ENCODE measurements at places on chromosomes 4 and X.
A peak's percentile ranks its signal among the peaks of the same experiment; 100 is the strongest.

DNA sequence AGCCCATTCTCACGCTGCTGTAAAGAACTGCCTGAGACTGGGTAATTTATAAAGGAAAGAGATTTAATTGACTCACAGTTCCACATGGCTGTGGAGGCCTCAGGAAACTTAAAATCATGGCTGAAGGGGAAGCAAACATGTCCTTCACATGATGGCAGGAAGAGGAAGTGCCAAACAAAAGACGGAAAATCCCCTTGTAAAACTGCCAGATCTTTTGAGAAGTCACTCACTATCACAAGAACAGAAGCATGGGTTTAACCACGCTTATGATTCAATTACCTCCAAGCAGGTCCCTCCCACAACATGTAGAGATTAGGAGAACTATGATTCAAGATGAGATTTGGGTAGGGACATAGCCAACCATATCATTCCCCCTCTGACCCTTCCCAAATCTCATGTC is 335.5 kb downstream of the IL15 start:
- DNase-seq: no peak

DNA sequence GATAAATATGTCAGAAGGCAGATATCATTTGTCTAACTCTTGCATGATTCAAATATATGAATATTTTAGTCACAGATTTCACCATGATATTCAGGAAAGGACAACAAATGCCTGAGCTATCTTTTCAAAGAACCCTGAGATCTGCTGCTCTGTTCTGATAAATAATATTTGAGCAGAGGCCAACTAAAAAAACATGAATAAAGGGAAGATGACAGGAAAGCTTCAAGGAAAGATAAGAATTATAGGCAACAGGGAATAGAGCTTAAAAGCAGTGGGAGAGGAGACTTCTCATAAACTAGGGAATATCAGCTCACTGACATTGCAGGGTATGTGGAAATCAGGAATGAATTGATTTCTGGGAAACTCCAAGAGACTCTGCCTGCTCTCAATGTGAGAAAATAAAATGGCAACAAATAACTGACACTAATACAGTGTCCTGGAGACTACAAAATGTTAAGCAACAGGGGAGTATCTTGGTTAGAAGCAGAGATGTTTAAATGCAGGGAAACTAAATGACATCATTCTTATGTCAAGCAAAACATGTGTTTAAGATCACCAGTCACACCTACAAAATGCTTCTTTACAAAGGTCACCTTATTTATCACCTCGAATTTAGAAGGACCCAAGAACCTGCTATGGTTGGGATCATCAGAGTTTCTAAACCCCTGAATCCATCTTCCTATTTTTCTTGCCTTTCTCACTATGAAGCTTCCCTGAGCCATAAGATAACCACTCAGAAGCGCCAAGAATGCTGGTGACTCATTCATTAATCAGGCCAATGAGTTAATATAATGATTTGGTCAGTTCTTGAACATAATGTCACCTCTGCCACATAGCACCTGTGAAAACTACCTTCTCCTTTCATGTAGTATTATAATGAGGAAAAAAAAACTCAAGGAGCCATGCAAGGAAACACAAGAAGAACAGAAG is 78.1 kb downstream of the NDST3 start:
- DNase-seq: no peak

DNA sequence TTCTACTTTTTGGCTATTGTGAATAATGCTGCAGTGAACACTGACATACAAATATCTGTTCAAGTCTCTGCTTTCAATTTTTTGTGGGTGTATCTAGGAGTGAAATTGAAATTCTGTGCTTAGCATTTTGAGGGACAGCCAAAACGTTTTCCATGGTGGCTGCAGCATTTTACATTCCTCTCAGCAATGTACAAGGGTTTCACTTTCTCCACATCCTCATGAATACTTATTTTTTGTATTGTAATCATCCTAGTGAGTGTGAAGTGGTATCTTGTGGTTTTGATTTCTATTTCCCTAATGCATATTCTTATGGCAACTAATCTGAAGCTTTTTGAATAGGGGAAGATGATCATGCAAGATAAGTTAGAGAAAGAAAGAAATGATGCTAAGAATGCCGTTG is 40.3 kb downstream of the HSPA4L start:
- DNase-seq: no peak

- DNase-seq: no peak
Measured at GRCh38 chr4:165851256-165851655, 21.8 kb upstream of the TLL1 start.

- no peak for DNase-seq
Measured at GRCh38 chr4:82630079-82630478, 68.3 kb upstream of the TMEM150C start.

DNA sequence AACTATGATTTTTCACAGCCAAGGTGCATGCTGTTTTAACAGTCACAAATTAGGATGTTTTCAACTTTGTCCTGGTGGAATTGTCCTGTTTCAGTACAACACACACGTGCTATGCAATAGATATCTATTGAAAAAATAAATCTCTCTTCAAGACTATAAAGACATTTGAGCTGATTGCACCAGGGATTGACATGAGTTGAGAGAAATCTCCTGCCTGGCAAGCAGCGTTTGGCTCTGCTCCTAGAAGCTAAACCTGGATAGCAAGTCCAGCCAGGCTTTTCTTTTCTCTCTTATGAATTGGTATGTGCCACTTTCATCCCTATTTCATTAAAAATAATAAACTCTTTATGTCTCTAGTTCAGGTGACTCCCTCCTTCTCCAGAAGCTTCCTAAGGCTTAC is 16.6 kb upstream of the NPNT start:
- no peak for DNase-seq

- no peak for DNase-seq
Measured at GRCh38 chr4:56311299-56311975, 75.9 kb downstream of the AASDH start.

DNA sequence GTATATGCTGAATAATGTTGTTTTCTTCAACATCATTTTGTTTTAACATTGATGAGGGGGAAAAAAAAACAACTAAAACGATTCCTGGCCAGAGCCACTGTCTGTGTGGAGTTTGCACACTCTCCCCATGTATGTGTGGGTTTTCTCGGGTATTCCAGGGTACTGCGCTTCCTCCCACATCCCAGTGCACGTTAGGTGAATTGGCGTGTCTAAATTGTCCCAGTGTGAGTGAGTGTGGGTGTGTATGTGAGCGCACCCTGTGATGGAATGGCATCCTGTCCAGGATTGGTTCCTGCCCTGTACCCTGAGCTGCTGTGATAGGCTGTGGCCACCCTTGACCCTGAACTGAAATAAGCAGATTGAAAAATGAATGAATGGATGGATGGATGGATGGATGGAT is 2.4 kb upstream of the DLG3 start:
- DNase-seq: no peak

GRCh38 chr4:169179609-169180521 is 90.9 kb downstream of the SH3RF1 start:
- no peak for DNase-seq

DNA sequence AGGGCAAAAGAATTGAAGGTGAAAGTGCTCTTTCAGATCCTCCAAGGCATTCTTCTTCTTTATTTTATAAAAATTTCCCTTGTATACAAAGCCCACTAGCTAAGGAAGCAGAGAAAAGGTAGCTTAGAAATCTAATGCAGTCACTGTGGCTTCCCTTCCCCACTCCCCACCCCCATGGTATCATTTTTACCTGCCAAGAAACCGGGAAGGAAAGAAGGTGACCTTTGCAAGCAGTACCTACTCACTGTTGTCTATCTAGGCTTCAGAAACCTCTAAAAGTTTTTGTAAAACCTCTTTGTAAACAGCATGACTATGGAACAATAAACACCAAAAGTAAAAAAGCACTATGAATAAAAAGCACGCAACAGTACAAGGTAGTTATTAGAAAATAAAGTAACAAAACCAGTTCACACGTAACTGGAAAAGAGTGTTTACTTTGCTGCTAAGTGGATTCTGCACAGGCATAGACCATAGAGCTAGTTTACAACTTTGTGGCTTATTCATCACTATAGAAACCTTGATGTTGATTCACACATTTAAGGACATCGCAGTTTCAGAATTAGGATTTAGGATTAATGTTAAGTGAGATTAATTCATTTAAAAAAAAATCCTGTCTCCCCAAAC is 109.6 kb upstream of the FTHL17 start:
- DNase-seq: no peak

DNA sequence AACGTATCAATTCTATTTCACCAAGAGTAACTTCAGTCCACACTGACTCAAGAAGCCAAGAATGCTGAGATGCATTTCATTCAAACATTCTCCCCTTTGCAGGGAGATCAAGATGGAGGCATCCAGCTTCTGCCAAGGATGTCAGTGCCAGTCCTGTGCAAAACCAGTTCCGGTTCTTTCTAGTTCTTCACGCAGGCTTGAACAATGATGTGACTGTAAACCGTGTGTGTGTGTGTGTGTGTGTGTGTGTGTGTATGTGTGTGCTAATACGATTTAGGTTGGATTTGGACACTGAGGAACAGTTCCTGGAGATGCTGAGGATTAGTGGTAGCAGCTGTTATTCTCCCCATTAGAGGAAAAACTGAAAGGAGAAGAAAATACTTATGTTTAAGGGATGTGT is at the start of gene REELD1:
TSS of gene REELD1 (plus strand) at position 301 of the 400 bp plus-strand sequence. CDS start 2,415 bp downstream, outside the sequence.
- no peak for DNase-seq

- DNase-seq: no peak
Measured at GRCh38 chrX:97145934-97146333, 262.2 kb downstream of the RPA4 start.

DNA sequence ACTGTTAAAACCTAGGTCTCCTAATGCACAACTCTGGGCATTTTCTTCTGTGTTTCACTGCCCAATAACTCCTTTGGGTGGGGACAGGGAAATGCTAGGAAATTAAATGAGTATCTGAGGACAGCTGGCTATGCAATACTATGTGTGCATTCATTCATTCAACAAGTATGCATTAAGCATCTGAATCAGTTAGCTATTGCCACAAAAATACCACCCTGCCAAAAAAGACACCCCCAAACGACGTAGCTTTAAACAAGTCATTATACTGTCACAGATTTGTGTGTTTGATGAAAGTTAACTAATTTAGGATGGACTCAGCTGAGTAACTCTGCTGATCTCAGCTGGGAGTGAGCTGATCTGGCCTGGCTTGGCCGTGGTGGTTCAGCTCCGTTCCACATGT is 29.8 kb upstream of the PTCHD1 start:
- no peak for DNase-seq

DNA sequence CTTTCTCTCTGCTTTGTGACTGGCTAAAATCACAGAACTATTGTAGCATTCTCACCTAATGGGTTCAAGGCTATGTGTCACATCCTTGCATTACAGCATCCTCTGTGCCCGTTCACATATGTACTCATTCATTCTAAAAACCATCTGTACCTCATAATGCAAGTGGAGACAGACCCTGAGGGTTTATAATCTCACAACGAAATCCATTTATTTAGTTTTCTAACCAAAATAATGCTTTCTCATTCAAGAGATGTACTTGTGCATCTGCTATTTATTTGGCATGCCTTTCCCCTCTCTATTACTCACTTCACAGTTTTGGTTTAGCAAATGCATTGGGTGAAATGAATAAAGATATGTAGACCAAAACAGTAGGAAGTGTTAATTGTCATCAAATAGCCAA is 261.5 kb downstream of the DCHS2 start:
- DNase-seq: no peak

DNA sequence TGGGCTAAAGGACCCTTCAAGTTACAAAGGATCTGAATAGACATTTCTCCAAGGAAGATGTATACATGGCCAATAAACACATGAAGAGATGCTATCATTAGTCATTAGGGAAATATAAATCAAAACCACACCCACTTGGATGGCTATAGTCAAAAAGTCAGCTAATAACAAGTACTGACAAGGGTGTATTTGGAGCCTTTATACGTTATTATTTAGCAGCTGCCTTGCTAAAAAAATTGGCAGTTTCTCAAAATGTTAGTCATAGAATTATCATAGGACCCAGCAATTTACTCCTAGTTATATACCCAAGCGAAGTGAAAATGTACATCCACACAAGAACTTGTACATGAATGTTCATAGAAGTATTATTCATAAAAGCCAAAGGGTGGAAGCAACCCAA is 112.7 kb upstream of the DUSP21 start:
- DNase-seq: no peak

GRCh38 chr4:16162891-16163290 is 63.4 kb downstream of the TAPT1 start:
- no peak for DNase-seq

- DNase-seq: peak; percentile 2
Measured at GRCh38 chrX:138756234-138756633, 44.7 kb upstream of the FGF13 start.

DNA sequence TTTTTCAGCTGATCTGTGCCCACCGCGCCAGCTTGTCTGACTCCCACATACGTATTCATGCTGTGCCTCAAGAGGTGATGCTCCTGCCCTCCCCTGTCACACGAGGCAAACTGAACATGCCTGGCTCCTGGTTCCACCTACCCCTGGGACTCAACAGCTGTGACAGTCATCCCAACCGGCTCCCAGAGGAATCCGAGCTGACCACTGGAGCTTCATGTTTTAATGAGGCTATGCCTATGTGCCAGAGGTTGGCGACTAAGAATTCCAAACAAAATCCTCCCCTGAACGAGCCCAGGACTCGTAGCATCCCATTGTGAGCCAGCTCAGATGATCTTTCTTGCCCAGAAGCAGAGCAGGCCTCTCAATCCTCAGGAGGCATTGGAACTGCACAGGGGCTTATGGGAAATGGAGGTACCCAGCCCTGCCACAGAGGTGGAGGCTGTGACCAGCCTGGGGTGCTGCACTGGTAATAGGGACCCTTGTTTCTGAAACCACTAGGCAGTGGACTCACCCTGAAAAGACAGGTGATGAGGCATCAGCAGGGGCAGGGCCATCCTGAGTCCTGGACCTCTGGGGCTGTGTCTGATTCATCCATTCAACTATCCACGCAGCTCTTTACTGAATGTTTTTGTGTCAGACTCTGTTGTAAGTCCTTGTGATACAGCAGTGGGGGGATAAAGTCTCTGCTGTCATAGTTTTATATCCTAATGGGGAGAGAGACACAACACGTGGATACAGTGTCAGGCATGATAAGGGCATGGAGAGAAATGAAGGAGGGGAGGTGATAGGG is 325.0 kb downstream of the EVC2 start:
- DNase-seq: no peak

DNA sequence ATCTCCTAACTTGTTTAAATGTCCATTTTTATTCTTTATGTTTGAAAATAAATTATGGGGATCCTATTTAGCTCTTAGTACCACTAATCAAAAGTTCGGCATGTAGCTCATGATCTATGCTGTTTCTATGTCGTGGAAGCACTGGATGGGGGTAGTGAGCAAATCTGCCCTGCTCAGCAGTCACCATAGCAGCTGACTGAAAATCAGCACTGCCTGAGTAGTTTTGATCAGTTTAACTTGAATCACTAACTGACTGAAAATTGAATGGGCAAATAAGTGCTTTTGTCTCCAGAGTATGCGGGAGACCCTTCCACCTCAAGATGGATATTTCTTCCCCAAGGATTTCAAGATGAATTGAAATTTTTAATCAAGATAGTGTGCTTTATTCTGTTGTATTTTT is 27.6 kb downstream of the NUDT6 start:
- DNase-seq: no peak

GRCh38 chr4:80184053-80184824 is 13.1 kb upstream of the PRDM8 start:
- peak; percentile 92 for DNase-seq
